T47D (cell line): ENCODE measurements at places on chromosomes 1 and 21.

- DNase-seq: no peak
Measured at GRCh38 chr1:154871374-154871773, 1.3 kb upstream of the KCNN3 start.

DNA sequence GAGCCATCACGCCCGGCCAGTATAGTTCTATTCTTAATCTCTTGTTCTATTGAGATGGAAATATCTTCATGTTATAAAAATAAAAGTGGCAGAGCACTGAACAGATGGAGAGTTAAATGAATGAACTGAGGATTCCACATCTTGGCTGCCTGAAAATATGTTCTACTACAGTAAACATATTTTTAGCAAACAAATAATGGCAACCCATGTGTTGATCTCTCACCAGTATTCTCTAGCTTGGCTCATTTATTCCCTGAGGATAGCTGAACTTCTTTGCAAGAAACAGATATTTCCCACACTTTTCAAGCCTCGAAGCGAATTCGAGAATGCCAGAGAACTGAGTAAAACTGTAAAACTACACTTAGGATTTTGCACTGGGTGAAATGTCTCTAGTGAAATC lies 58.9 kb downstream of the DIRAS3 start:
- DNase-seq: no peak

DNA sequence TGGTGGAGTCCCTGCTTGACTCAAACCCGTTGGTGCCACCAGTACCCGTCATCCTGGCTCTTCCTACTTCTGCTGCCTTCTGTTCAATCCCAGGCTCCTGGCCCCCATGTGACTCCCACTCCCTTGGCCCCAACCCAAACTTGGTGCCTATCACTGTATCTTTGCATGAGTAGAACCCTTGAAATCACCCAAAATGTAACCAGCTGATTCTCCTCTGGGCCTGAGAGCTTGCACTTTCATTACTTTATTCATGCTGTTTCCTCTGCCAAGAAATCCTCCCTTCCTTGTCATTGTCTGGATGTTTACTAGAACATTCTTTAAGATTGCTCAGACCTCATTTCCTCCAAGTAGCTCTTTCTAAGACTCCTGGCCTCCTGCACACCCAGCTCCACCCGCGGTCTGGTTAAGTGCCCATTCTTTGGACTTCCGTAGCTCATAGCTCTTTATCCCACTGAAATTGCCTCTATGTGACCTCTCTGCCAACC lies 15.7 kb downstream of the PTAFR start:
- DNase-seq: no peak

GRCh38 chr1:172763057-172763456 lies 104.2 kb downstream of the FASLG start:
- DNase-seq: no peak

- DNase-seq: no peak
Measured at GRCh38 chr1:17955302-17956285, 152.0 kb upstream of the IGSF21 start.

- peak; percentile 16 for DNase-seq
Measured at GRCh38 chr1:152673016-152673415, 2.1 kb upstream of the LCE2C start.

DNA sequence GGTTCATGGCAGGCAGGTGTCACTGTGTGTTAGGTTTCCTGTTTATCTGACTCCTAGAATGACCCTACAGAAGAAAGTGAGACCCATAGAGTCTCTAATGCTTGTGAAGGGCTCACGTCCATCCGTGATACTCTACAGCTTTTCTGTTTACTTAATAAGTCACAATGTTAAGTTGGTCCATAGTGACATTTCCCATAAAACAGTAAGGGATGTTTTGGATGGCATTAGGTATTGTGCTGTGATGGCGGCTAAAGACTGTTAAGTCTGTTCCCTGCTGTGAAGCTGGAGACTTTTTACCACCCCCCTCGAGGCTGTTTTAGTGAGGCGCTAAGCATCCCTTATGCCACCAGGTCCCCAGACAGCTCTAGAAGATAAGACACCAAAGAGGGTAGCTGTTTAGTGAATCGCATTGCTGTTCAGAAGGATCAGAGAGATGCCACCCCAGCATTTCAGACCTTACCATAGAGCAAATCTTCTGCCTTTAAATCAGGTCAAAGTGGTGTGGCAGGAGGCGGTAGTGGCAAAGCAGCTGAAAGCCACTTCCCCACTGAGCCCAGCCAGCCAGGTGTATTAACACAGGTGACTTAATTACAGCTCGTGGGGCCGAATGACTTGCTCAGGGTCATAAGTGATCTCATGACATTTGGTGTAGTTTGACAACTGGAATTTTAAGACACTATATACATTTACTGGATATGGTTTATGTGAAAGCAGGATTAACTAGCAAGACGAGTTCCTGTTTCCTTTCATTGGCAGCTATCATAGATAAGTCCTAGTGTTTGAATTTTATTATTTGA lies 25.0 kb downstream of the SLC37A1 start:
- DNase-seq: no peak

- no peak for DNase-seq
Measured at GRCh38 chr1:226691247-226691646, 47.8 kb downstream of the ITPKB start.

DNA sequence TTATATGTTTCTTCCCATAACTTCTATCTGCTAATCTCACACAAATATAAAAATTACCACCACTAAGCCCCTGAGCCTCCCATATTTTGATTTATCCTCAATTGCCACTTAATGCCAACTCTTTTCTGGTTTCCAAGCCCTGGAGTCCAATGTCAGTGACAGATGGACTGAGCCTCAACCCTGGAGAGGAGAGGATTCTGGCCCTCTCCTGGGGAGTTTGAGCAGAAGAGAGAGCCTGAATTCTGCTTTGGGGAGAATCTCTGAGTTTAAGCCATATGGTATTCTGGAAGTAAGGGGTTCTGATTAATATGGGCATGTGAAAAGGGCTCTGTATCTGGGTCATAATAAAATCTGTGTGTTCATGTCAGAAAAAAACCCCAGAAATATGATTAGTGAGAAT lies 8.5 kb downstream of the CADM3 start:
- no peak for DNase-seq

DNA sequence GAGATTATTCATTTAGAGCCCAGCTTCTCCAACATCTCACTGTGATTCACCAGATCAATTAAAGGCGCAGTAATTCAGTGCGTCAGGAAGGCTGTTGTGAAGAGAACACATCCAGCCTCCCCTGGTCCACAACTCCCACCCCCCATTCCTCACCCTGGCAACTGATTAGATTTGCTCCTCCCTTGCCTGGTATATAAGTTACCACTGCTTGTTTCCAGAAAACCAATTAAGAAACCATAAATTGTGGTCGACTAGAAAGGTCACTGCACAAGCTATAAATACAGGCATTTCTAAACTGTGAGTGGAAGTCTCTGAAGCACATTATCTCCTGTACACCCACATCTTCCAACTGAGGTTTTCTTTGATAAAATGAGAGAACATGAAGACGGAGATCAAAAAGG lies 41.9 kb downstream of the FAM163A start:
- DNase-seq: no peak

DNA sequence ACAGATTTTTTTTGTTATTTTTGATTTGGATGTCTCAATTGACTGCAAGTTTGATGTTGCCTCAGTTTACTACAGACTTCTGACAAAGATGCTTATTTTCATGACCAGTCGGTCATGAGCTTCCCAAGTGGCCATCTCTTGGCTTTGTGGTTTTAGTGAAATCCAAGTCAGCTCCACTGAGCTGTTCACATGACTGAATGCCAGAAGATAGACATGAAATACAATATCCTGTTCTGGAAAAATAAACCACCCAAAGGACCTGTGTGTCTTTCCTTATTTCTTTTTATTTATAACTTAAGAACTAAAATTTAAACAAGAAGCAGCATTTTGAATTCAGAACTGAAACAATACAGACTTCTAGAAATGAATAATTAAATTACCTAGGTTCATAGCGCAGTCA lies 89.3 kb downstream of the HMCN1 start:
- no peak for DNase-seq

- DNase-seq: no peak
Measured at GRCh38 chr1:56146449-56146848, 432.9 kb downstream of the PLPP3 start.

GRCh38 chr1:225458222-225458631 lies 30.4 kb upstream of the LBR start:
- no peak for DNase-seq

DNA sequence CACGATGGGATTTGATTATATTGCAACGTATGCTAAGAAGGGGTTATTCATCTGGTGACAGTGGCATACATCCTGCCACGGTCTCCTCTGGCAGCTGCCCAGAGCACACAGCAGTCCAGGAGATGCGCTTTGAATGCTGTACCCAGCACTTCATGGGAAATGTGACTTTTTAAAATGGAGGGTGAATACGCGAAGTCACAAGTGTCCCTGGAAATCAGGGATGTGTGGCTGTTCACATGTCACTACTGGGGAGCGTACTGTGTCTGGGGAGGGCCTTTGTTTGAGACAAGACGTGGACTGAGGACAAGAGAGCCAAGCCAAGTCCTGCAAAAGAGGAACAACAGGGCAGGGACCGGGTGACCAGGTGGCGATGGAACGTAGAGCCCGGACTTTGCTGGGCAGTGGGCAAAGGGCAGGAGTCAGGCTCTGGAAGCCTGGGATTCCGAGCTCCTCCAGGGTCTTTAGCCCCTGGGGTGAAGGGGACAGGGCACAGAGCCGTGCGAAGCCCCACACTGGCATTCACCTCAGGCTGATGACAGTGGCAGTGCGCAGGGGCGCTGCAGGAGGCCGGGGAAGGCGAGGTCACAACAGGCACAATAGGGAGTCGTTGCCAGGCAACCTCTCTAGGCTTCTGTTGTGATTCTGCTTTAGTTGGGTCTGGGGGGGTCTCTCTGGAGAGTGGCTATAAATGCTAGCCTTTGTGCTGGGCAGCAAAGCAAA lies 11.4 kb upstream of the ZBTB21 start:
- DNase-seq: no peak

GRCh38 chr1:169316556-169316955 lies 51.0 kb downstream of the NME7 start:
- DNase-seq: no peak

GRCh38 chr1:79478160-79478559 lies 471.6 kb upstream of the ADGRL4 start:
- DNase-seq: no peak

DNA sequence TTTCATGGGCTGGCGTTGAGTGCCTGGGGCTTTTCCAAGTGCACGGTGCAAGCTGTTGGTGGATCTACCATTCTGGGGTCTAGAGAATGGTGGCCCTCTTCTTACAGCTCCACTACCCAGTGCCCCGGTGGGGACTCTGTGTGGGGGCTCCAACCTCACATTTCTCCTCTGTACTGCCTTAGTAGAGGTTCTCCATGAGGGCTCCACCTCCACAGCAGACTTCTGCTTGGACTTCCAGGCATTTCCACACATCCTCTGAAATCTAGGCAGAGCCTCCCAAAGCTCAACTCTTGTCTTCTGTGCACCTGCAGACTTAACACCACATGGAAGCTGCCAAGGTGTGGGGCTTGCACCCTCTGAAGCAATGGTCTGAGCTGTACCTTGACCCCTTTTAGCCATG lies 82.1 kb downstream of the CCDC18 start:
- DNase-seq: no peak

- no peak for DNase-seq
Measured at GRCh38 chr1:211738691-211739301, 63.4 kb upstream of the NEK2 start.

DNA sequence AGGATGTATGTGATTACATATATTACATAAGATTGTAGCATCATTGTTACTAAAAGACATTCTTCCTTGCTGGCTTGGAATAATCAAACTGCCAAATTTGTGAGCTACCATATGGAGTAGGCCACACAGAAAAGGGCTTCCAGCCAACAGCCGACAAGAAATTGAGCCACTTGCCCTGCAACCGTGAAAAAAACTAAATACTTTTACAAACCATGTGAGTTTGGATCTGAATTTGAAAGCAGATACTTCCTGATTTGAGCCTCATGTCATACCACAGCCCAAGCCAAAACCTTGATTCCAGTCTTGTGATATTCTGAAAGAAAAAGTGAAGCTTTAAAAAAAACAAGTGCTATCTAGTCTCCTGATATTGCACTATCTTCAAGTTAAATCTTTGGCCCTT lies 55.6 kb upstream of the PRMT6 start:
- DNase-seq: no peak

DNA sequence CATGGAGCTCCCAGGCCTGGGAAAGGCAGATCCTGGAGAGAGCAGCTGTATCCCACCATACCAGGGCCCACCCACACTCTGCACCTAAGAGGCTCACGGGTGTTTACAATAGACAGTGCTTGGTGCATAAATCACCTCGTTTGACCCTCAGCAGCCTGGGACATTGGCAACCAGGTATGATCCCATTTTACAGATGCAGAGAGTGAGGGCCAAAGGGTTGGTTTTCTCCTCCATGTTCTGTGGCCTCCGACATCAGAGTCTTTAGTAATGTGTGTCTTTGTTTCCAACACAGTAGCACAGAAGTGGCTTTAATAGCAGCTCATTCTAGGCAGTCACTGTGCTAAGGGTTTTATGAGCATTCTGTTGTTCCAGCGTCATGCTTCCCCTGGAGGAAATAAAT lies 176.5 kb downstream of the KAZN start:
- DNase-seq: no peak

GRCh38 chr1:41359211-41360073 lies 1.8 kb upstream of the FOXO6 start:
- no peak for DNase-seq

DNA sequence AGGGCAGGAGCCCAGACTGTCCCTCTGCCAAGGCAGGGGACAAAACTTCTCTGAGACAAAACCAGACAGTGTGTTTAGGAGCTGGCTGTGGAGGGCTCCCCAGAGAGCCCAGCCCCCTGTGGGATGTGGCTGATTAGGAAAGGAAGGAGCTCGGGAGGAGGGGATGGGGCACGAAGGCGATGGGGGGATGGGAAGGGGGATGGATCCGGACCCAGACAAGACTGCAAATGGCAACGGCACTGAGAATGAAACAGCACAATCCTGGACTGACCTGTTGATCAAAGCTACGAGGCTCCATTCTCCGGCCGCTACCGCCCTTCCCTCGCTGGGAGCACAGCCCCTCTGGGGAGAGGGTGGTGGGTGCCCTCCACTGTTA lies 33.1 kb downstream of the FOXO6 start:
- no peak for DNase-seq

GRCh38 chr1:1100296-1100695 lies 15.6 kb downstream of the C1orf159 start:
- DNase-seq: no peak

- DNase-seq: peak; percentile 95
Measured at GRCh38 chr1:168972887-168973286, 133.6 kb upstream of the ATP1B1 start.

GRCh38 chr1:17192394-17193221 lies 12.3 kb upstream of the PADI1 start:
- no peak for DNase-seq

DNA sequence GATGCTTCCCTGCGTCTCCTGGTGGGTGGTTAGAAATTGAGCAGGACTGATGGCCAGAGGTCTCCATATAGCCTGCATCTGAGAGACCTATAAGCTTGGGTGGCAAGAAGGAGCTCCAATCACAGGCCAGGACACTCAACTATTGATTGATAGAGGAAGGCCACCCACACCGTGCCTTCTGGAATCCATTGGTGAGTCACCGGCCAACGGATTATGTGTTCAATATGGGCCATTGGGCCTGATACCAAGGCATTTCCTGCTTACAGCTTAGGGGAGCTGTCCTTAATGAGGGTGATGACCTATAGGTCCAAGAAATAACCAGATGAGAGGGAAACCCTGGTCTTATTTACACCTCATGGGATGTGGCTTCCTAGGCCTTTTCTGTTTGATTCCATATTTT lies 115.1 kb downstream of the PLPP3 start:
- DNase-seq: no peak
